Femur (tissue), 1 donor: ENCODE measurements at places on chromosomes 3 and 15.

GRCh38 chr3:96175500-96175899 lies 638.9 kb upstream of the EPHA6 start:
- DNase-seq, result no peak

- no peak for DNase-seq
Measured at GRCh38 chr15:89898614-89899294, 5.0 kb upstream of the AP3S2 start.

DNA sequence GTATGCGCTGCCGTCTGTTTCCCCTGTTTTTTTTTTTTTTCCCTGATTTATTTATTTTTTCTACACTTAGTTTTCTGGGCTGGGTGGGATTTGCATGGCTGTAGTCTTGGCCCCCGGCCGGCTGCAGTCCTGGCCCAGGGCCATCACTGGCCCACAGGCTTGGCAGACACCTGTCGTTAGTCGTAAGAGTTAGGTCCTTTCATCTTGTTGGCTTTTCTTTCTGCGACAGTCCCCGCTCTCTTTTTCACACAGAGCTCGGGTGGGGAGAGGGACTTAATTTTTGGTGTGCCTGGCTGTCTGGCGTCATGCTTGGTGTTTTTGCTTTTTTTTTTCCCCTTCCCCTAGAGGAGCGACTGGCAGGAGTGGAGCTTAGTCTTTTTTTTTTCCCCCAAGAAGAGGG lies 183.4 kb downstream of the KLF13 start:
- peak; percentile 59 for DNase-seq

DNA sequence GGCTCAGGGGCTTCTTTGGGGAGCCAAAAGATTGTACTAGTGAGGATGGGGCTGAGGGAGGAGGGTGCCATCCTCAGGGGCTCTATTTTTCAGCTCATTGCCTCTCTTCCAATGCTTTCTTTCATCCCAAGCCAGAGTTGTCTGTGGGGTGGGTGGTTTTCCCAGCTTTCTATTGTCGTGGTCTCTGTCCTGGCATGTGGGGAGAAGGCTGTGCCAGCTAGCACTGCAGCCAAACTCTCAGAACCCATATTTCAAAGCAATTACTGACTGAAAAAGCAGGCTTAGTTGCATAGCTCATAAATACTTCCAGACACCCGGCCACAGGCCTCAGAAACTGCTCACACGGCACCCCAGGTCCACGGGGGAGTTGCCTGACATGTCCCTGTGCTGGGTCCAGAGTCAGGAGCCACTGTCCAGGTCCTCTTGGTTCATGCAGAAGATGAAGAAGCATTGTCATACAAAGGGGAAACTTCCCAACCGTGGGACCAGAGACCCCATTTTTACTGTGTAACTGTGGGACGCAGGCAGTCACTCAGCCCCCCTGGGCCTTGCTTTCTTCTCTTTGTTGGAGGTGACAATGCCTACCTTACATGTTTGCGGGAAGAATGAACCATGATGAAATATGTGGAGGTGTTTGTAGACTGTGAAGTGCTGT lies 27.6 kb downstream of the FGD5 start:
- peak; percentile 35 for DNase-seq

DNA sequence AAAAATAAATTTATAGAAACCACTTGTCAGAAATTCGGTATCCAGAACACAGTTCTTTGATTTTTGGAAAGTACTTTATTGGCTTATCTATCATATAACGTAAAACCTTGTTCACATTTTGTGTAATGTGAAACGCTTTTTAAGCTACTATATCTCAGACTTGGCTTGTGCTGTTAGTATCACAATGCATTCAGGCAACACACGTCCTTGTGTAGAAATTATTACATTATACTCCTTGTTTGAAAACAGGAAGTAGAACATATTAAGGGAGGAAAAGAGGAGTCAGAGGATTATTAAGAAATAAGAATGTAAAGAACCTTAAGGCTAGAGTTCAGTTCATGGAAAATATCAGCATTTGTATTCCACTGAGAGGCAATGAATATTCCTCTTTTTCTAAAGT lies 1.6 kb downstream of the DNAJC13 start:
- DNase-seq, result no peak
